ENCODE measurements at places on chromosomes 2 and 18. TPM values are rescaled to one million over a fixed set of nuclear protein-coding genes. Genes with fewer than 3 reads are reported as not detected.

The REV1 gene
- total RNA-seq: 73.5 TPM

The AQP12B gene
- total RNA-seq: not detected

The NCKAP5 gene
- total RNA-seq: 7.6 TPM

The ALKAL2 gene
- 29.6 TPM for total RNA-seq
